ENCODE measurements at places on chromosomes 13 and 19.

DNA sequence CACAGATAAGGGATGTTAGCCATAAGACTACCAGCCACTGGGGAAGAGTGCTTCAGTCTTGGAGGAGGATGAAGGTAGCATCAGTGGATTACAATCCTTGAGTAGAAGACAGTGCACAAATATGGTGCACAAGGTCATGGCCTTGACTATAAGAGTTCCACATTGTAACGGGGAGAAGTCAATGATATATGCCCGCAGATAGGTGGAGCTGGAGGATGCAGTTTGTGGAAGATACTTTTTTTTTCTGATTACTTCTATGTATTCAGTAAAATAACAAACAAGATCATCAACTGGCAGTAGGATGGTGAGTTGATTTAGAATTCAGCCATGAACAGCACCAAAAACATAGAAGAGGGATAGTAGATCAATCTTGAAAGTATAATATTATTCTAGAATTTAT, 926.8 kb upstream of the MIR17HG start:
- DNase-seq, result no peak

GRCh38 chr13:33285420-33286124, at the start of gene STARD13:
STARD13 (minus strand) TSS chr13:33285755; CDS start chr13:33285638, 117 bp downstream.
- peak; percentile 96 for DNase-seq

- no peak for DNase-seq
Measured at GRCh38 chr13:100581504-100581903, 7.1 kb downstream of the GGACT start.

GRCh38 chr13:23510979-23511735, 59.1 kb upstream of the TNFRSF19 start:
- DNase-seq, result no peak

GRCh38 chr19:43315851-43316250, 37.6 kb upstream of the CD177 start:
- no peak for DNase-seq

- DNase-seq, result no peak
Measured at GRCh38 chr13:52169839-52170238, 10.4 kb upstream of the NEK3 start.

DNA sequence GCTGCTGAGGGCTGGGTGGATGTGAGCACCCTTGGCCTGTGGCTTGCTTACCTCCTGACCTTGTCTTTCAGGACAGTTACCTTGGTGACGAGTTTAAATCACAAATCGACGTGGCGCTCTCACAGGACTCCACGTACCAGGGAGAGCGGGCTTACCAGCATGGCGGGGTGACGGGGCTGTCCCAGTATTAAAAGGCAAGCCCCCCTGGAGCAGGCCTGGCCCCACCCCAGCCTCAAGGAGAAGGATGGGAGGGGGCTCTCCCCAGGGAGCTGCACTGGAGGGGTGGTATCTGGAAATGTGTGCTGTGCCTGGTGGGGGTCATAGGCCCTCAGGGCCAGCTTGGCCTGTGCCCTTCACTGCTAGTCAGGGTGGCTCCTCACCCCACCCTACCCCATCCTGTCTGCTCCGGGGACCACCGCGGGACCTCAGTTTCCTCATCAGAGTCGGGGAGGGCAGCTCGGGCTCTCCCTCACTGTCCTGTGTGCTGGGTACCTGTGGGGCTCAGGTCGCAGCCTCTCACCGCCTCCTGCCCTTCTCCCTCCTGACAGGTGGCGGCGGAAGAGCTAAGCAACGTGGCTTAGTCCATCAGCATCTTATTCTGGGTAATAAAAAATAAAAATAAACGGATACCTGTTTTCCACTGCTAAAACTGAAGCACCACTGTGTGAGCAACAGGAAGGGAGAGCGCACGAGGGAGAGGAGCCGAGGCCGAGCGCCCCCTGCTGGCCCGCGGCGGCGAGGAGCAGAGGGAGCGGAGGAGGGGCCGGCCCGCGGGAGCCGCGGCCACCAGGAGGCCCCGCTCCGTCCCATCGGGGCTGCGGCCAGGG, 29.8 kb downstream of the CERS1 start:
- DNase-seq, result no peak

GRCh38 chr13:27113436-27113835, 58.2 kb downstream of the USP12 start:
- DNase-seq, result no peak
